ENCODE measurements at places on chromosomes 1 and 21. TPM values are rescaled to one million over a fixed set of nuclear protein-coding genes. Genes with fewer than 3 reads are reported as not detected.

- no peak for DNase-seq
Measured at GRCh38 chr1:190619724-190620123, 142.1 kb upstream of the BRINP3 start.

DNA sequence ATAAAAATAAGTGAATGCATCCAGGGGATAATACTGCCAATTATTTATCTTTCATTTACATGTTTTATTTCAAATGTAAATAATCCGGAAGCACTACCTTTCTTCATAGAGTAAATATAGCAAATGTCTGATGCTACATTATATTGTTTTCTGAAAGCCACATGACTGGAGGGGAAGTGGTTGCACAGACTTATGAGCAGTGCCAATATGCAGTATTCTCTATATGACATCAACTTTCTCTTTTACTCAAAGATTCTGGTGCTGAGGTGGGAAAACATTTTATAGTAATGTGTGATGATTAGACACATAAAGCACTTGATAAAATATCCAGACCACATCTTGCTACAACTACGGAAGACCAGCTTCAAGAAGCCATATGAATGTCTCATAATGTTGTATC is 314.7 kb downstream of the NEGR1 start:
- no peak for DNase-seq

DNA sequence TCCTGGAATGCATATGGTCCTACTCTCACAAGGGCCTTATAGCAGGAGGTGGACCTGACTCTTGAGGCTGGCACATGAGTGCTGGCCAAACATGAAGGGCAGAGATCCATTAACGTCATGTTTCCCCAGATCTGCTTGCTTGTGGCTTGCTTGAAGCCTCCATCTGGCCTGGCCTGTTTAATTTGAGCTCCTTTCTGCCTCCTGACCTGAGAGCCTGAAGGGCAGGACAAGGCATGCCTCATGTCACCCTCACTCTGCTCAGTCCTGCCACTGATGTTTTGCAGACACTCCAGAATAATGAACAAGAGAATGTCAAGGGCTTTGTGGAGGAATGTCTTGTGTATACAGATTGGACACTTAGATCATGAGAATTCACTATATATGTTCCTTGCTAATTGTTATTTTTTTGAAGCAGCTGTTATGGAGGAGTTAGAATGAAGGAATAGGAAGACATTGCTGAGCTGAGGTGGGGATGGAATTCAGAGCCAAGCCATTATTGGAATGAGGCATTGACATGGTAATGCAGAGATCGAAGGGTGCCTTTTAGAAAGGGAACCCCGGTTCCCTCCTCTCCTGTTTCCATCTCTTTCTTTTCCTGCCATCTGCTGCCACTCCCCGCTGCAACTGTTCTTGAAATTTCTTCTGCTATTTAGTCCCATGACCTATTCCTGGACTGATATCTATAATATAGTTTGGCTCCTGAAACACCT is 457.0 kb upstream of the PROX1 start:
- no peak for DNase-seq

DNA sequence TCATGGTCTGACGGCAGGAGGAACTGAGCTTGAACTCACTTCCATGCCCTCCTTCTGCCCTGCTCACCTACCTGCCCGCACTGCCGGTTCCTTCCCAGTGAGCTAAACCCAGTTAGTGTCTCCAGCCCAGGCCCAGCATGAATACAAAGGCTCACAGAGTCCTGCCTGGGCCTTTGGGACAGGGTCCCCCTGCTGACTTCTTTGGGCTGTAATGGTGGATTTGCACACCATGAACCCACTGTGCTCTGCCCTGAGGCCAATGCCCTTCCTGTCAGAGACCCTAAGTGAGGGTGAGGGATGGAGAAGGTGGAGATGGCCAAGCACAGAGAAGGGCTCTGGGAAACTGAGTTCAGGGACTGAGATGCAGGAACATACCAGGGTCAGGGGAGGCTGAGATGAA is 153.4 kb downstream of the PCP4 start:
- DNase-seq: no peak

- no peak for DNase-seq
Measured at GRCh38 chr1:42679364-42679983, 2.7 kb upstream of the YBX1 start.

DNA sequence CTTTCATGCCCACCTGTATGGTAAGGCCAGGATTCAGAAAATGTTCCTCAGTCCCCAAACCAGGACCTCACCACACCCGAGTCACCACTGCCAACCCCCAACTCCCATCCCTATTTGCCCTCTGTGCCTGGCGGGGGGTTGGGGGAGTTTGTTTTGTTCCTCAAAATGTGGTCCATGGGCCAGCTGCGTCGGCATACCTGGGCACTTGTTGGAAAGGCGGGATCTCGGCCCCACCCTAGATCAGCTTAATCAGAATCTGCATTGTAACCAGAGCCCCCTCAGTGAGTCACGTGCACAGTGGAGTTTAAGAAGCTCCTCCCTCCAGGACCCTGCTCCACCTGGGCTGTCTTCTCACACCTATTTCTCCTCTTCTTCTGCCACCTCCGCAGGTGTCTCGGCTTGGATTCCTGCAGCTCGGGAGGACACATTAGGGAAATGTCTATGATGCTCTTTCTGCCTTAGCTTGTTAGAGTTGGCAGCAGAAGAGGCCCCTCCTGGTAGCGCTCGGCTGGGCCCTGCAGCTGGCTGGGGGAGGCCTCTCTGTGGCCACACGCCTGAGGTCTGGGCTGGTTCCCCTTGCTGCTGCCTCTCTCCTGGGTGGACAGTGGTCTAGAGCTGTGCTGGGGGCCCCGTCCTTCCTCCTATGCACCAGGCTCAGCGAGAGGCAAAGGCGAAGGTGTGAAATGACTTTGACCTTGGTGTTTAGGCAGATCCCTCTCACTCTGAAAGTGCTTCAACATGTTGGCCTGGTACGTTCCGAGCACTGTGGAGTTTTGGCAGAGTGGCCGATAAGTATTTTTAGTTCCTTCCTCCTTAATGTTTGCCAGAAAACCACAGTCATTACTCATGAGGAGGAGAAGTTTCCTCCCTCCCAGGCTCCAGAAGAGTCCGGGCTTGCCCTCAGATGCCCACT is 41.8 kb upstream of the CAMTA1 start:
- DNase-seq: peak; percentile 9

ZBTB8A gene
- total RNA-seq: 10.9 TPM
